ENCODE measurements at places on chromosomes 13 and 19.

- no peak for DNase-seq
These were observed 4.7 kb downstream of the LSM4 start for GRCh38 chr19:18317961-18318800.

- DNase-seq: no peak
These were observed 14.5 kb downstream of the SHISA2 start for GRCh38 chr13:26037302-26037701.

DNA sequence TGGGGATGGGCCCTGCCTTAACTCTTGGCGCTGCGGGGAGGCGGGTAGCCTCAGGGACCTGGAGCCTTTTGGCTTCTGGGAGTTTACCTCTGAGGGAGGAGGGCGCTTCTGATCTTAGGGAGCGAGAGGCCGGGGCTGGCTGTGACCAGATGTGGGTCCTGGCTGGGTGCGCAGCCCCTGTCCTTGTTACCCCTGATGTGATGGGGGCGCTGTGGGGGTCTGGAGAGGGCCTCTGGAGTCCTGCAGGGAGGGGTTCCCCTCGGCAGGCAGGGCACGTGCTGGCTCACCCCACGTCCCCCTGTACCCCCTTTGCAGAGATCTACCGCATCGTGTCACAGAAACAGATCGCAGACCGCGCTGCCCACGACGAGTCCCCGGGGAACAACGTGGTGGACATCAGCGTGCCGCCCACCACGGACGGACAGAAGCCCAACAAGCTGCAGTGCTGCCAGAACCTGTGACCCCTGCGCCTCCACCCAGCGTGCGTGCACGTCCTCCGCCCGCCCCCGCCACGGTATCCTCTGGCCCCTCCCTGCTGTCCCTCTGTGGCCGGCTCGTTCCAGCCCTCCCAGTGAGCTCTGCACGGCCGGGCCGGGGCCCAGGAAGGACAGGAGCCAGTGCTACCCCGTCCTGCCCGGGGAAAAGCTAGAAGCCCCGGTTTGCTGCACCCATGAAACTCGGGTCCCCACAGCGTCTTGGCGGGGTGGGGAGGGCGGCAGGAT is 9.8 kb upstream of the MARCHF2 start:
- DNase-seq: no peak

- DNase-seq: no peak
These were observed 113.8 kb downstream of the TBC1D4 start for GRCh38 chr13:75368167-75368566.

GRCh38 chr13:79185580-79185979 is 220.5 kb downstream of the RBM26 start:
- DNase-seq: no peak

DNA sequence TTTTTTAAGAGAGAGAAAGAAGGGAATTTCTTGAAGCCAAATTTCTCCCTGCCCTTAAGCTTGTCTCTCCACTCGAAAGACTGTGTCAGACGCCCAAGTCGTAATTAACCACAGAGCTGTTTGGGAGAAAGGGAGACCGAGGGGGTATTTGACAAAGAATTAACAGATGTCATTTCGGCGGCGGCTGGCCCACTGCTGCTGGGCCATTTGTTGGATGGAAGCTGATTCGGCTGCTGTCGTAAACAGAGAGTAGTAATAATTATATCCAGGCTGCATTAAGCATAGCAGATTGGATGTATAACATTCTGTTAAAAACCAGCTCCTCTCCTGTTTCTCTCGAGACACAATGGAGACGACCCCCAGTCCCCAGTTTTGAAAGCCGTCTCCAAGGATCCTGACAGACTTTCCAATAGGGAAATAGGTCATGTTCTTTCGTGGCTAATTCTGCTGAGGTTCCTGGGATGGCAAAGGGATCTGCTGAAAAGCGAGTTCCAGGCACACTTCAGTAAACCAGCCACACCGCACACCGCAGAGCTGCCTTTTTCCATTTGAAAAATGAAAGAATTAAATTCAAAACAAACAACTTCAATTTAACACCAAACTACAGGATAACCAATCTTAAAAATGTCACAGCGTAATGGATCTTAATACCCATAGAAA is 71.5 kb downstream of the KCTD15 start:
- DNase-seq: no peak

- DNase-seq: no peak
These were observed 15.8 kb upstream of the TUBGCP3 start for GRCh38 chr13:112603641-112604225.

DNA sequence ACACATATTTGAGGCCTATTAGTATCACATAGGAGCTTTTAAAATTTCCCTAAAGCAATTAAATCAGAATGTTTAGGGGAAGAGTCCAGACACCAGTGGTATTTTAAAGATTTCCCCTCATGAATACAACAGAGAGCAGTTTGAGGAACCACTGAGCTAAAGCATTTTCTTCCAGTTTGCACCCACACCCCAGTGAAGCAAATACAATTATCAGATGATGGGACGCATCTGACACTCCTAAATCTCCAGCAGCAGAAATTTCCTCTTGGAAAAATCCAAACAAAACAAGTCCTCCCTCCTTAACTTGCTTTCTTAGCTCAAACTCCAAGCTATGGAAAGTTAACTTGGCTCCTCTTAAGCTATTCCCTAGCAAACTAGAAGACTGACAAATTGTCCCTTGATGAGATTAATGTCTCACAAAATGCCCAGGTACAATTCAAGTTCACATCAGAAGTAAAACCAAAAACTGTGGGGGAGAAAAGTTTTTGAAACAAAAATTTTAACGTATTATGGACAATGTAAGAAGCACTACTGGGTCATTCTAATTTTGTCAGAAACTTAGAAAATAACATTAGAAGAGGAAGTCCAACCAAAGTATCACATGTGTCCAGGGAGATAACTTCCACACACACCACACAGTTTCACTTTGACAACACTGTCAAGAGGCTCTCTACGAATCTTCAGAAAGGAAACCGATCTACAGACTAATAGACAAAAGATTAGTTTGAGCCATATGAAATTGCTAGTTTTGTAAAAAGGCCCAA is 74.1 kb downstream of the ABCC4 start:
- DNase-seq: no peak

Measured in coronary artery (tissue), 2 donors.